ENCODE measurements at places on chromosomes 2 and 18.

DNA sequence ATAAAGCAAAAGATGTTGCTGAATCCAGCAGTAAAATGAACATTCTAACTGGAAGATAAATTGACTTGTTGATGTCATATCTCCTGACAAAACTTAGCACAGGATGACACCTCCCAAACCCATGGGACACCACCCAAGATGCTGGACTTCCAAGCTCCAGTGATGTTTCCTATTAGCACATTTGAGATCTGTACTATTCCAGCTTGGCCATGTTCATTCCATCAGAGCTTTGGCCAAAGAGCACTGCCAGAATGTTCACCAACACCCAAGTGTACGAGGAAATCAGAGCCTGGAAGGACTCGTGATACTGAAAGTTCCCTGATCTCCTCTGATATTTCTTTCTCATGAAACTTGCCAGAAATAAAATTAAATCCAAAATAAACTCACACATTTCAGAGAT is 44.7 kb downstream of the PID1 start:
- no peak for DNase-seq

GRCh38 chr2:230715201-230715600 is 2.6 kb downstream of the CAB39 start:
- DNase-seq = no peak

GRCh38 chr2:23718931-23719700 is 207.8 kb downstream of the ATAD2B start:
- no peak for DNase-seq

GRCh38 chr2:11004199-11004598 is 92.5 kb downstream of the KCNF1 start:
- DNase-seq = no peak

DNA sequence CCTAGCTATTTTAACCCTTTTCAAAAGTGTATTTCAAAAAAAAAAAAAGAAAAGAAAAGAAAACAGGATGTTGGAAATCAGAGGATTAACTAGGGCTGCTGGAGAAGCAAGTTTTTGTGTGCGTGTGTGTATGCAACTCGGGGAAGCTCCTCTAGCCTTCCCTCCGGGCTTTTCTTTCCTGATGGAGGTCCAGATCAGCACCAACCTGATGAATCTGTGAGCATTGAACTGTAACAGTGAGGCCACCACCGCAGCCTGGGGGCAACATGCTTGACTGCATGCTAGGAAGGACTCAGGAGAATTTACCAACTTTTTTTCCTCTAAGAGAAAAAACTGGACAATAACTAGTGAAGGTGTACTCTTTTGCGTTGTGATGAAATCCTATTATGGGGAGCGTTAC is 2.3 kb downstream of the OBSL1 start:
- DNase-seq = no peak

- DNase-seq = no peak
Measured at GRCh38 chr2:184562532-184562931, 35.8 kb upstream of the ZNF804A start.

DNA sequence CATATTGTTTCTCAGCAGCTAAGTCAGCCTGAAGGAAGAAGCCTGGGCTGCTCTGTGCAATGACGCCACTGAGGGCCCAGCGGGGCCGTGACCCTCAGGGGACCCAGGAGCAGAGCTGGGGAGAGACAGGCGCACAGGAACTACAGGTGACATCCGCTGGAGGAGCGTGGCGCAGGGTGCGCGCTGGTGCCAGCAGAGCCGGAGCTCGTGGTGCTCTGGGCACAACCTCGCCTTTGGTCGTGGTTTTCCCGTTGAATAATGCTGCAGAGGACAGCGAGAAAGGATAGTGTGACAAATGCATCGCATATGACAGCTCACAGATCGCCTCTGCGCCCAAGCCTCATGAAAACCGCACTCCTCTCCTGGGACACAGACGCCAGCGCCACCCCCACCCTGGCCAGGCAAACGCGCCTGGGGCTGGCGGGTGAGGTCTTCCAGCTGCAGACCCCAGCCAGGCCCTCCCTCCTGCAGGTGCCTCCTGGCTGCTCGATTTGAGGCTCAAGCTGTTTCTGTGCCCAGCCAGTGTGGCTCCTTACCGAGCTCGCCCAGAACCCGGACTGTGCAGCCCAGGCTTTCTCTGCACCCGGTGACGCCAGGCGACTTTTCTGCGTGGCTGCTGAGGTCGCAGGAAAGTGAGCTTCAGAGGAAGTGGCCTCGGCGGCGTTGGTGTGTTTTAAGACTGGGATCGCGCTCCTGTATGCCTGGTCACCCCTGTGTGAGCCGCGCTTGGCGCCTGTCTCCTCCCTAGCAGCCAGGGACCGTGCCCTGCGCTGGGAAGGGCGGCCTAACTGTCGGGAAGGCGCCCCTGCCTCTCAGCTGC is 583.1 kb upstream of the HS6ST1 start:
- DNase-seq = no peak

GRCh38 chr2:18171191-18172139 is 293.0 kb downstream of the KCNS3 start:
- peak; percentile 5 for DNase-seq

All from HFFc6 (cell line).